ENCODE measurements at places on chromosomes 11 and 22.

- no peak for DNase-seq
Measured at GRCh38 chr22:28929197-28929596, 45.8 kb downstream of the ZNRF3 start.

GRCh38 chr11:15930442-15931025, 425.8 kb downstream of the SOX6 start:
- DNase-seq: no peak

DNA sequence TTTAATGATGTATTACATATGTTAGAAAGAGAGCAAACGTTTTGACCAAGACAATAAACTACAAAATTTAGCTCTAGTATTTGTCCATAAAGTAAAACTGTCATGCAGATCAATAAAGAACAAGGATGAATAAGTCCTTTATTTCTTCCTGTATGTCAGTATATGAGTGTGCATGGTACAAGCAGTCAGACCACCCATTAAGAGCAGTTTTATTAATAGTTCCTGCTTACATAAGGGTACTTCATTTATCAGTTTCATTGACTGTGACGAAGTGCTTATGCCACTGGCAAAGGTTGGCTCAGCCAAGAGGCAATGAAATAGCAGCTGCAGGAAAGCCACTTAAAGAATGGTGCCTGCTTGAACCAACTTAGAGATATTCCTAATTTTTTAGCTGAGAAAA, 913.0 kb upstream of the CNTN5 start:
- no peak for DNase-seq

- no peak for DNase-seq
Measured at GRCh38 chr11:25981998-25982397, 349.9 kb upstream of the ANO3 start.

GRCh38 chr11:108975026-108975425, 310.2 kb downstream of the DDX10 start:
- no peak for DNase-seq

DNA sequence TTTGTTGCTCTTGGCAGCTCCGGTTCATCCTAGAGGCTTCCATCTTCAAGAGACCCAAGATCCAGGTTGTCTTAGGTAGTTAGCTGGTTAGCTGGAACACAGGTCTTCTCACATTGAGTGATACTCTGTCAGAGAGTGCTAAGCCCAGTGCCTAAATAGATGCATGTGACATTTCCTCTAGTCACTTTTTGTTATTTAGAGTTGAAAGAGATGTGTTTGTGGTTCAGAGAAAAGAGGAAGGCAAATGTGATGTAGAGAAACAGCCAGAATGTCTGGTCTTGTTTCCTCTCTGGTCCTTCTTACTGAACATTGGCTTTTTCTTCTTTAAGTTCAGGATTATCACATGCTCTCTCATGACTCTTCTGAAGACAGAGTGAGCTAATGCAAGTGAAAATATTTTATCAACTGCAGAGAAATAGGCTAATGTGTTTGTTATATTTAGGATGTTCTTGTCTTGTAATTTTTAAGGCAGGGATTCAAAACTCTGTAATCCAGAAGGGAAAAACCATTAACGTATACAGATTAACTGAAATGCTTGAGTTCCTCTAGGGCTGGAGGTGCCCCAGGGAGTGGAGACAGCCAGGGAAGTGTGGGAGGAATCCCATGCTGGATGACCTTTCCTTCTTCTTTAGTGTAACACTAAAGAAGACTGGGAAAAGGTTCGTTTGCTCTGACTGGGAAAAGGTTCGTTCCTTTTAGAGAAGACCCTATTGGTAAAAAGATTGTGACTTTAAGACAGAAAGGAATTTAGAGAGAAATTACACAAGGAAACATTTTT, 75.4 kb downstream of the SWAP70 start:
- no peak for DNase-seq

DNA sequence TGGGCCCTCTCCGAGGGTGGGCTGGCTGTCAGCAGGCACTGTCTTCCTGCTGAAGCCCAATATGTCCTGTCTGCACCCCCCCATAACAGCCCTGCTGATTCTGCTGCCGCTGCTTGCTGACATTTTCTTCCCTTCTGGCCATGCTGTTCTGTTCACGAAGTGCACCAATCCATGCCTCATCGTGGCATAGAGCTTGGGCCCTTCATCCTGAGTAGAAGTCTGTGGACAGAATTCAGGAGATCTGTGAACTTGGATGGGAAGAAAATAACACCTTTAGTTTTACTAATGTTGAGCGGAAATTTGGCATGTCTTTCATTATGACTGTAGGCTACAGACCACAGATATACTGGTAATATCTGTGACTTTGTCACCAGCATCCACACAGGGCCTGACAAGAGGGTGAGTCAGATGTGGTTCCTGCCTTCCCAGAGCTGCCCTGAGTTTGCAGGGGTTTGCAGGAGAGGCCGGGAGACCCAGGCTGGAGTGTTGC, 14.1 kb upstream of the KIAA0930 start:
- DNase-seq: no peak

- DNase-seq: no peak
Measured at GRCh38 chr22:30643055-30643875, 7.7 kb downstream of the SLC35E4 start.

DNA sequence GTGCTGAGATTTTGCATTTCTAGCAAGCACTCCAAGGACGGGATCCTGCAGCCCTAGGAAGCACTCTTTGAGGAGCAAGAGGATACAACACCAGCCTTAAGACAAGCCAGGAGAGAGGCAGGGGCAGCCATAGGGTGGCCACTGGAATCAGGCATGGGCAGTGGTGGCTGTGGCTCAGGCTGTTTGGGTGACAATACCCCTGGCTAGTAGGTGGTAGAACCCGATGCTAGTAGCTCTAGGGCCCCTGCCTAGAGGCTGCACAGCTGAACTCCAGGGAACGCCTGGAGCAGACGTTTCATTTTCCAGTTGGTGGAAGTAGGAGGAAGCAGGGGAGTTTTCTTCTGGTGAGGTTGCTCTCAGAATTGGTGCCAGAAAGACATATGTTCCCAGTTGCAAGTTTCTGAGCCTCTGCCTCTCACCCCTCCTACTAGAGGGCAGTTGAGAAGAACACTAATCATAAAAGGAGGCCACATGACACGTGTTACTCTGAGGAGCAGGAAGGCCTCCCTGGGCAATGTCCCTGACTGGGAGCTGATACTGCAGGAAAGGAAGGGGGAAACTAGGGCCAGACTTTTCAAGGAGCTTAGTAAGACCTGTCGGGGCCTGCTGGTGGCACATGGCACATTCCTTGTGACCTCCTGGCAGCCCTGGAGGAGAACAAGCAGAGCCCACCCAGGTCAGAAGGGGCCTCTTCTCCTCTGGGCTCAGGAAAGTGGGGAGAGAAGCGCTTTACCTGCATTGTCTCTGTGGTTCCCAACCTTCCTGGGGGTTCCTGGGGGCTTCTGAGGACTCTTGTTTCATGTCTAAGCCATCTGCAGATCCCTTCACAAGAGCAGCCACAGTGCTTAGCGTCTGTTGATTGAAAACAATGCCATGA, 56.6 kb upstream of the DRD2 start:
- no peak for DNase-seq

GRCh38 chr11:119741369-119742262, 12.6 kb upstream of the NECTIN1 start:
- DNase-seq: peak; percentile 62

DNA sequence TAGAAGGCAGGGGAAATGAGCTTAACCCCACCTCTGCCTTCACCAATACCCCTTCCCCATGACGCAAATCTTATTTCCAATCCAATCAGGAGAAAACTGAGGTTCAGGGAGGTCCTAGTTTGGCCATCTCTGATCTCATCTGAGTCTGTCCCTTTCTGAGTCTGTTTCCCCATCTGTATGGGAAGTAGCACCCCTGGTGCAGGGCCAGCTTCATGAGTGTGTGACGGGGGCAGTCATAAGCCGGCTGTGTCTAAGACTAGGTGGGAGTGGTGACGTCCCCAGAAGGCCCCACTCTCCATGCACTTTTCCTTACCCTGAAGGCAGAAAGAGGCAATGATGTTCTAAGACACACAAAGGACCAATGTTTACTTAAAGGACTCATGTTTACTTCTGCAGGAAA, 72.3 kb downstream of the MN1 start:
- no peak for DNase-seq

DNA sequence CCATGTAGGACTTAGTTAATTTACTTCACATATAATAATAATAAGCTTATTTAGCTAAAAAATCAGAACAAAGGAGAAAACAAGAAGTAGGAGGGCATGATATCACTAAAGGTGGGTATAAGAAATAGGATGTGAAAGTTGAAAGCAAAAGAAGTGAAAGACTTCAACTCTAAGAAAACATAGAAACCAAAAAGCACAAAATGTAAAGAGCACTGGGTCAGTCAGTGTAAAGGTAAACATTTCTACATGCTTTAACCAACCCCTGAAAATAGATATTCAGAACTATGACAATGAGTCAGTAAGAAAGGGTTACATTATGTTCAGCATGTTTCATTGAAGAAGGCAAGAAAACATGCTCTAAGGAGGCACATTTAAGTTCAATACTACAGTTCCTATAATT, 298.8 kb downstream of the SWAP70 start:
- no peak for DNase-seq

Measured in posterior cingulate gyrus (tissue), 11 donors.